IMR-90 (cell line): ENCODE measurements at places on chromosomes 11 and 22. TPM values are rescaled to one million over a fixed set of nuclear protein-coding genes. Genes with fewer than 3 reads are reported as not detected.

GRCh38 chr11:69718912-69719311 lies 15.1 kb upstream of the FGF19 start:
- DNase-seq: no peak

DNA sequence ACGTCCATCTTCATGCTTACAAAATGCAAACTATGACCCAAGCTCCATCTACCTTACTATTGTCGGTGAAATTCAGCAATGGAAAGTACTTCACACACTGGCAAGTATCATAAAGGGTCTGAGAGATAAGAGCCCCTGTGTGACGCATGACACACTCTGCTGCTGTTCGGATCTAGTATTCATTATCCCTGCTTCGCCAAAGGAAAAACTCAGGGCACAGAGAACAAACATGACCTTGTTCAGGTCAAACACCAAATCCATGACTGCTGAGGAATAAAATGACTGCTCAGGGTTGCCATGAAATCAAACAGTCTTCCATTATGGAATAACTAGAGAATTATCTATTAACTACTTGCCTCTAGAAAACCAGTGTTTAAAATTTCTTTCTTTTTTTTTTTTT lies 73.0 kb downstream of the MICAL3 start:
- no peak for DNase-seq

DNA sequence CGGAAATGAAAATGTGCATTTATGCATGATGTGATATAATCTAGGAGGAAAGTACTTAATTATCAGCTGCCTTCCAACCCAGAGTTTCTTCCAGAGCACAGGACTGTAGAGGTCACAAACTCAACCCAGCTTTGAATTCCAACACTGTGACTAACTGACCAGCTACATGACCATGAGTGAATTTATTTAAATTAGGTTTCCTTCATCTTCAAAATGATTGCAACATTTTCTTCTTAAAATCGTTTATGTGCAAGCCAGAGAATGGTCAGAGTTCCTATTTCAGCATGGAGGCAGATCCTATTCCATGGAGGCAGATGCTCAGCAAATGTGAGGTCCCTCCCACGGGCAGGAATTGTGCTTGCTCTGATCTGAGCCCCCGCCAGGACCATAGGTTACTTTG lies 42.4 kb downstream of the OSBP start:
- DNase-seq: peak; percentile 94

- no peak for DNase-seq
These were observed 11.9 kb downstream of the KLHL35 start for GRCh38 chr11:75421035-75421602.

- DNase-seq: no peak
These were observed 19.6 kb downstream of the LINC01488 start for GRCh38 chr11:69501121-69501489.

GRCh38 chr22:37776639-37777005 lies 31.1 kb upstream of the GCAT start:
- DNase-seq: no peak

DNA sequence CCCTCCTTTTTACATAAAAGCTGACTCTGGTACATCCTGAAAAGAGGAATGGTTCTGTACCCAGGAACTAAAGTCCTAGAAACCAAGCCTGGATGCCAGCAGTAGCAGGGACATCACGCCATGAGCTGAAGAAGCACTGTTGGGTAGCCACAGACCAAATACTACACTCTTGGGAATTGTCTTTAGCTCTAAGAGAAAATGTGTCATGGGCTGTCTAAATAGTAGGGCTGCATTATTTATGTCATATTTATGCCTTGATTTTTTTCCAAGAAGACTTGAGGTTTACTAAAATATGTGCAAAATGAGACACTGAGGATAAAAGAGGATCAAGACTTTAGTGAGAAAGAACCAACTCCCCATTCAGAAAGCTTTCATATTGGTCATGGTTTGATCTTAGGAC lies 213.6 kb downstream of the RAB38 start:
- no peak for DNase-seq

Gene GNG3
- not detected in 2 replicates for total RNA-seq

Gene TBX1
- total RNA-seq: not detected in 2 replicates

Gene C11orf86
- not detected in 2 replicates for total RNA-seq
